Stimulated activated CD8-positive, alpha-beta memory T cell treated with anti-CD3 and anti-CD28 coated beads, Interleukin-15, amount 100 ng/mL, for 4 hours (primary cell): ENCODE measurements at places on chromosomes 12 and 14.

GRCh38 chr12:109558374-109559199 is 14.7 kb downstream of the MMAB start:
- DNase-seq: no peak

DNA sequence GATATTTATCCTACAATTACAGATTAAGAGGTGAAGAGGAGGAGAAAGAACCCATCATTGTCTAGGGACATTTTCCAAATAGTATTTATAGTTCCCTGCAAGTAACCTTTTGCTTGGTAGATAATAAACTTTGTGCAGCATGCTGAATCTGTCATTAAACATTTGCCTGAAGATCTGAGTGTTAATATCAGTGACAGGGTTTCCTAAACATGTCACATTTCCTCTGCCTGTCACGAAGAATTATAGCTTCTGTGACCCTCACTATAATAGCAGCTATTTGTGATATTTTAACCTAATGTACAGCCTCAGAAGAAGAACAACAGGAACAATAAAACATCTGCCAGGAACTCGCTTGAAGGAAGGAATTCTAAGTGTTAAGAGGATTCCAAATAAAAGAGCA is 350.3 kb downstream of the GXYLT1 start:
- no peak for DNase-seq

DNA sequence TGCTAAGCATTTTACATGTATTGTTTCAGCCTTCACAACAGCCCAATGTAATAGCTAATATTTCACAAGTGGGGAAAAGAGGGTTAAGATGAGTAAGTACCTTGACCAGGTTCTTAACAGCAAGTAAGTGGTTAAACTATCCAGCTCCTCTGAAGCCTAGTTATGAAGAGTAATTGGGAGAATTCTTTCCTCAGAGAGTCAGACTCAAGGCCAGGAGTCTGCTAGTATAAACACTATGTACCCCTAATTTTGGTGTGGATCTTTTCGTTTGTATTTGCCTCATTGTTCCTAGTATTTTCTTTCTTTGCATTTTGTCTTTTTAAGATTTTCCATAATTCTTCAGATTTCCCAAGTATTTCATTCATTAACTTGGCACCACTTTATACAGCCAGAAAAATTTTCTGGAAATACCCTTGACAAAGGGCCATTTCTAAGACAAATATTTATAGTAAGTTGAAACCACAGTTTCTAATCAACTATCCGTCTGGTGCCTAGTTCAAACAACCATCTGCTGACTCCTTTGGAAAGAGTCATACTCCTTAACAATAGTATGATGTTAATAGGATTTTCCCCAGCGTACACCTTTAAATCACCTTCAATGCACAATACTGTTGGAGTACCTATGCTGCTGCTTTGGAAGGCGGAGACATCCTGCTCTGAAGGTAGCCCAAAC is 81.2 kb downstream of the SCAF11 start:
- DNase-seq: no peak

- DNase-seq: no peak
Observed at GRCh38 chr12:131852551-131853299, 24.5 kb downstream of the MMP17 start.

- no peak for DNase-seq
Observed at GRCh38 chr14:97393244-97393643, 596.1 kb downstream of the VRK1 start.
